ENCODE measurements at places on chromosomes 3 and 15. TPM values are rescaled to one million over a fixed set of nuclear protein-coding genes. Genes with fewer than 3 reads are reported as not detected.

The CHRFAM7A gene
- 7.6 TPM for total RNA-seq

The MINAR1 gene
- total RNA-seq, result 1.3 TPM

The TNFAIP8L3 gene
- 33.3 TPM for total RNA-seq

The MITF gene
- total RNA-seq, result 12.3 TPM

DNA sequence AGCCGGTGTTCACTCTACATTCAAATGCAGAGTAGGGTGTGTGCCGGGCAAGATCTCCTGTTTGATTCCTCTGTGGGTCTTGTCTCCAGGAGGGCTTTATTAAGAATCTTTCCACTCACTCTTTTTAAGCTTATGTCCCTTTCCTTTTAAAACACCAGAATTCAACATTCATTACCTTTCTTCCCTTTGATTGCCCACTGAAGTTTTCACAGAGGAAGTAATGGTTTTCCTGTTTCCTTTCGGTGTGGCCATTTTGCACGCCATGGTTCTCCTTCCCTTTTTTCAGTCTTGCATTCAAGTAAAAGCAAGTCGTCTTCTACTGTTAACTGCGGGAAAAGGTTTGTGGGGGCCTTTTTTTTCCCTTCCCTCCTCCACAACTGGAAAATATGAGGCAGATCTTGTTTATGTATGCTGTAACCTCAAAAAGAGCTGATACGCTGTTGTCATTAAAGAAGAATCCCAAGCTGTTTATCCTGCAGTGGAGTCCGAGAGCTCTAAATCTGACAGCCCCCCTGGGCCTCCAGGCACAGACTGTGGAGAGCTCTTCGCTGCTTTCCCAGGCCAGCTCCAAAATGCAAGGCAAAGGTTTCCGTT, 40.5 kb downstream of the FILIP1L start:
- no peak for DNase-seq

DNA sequence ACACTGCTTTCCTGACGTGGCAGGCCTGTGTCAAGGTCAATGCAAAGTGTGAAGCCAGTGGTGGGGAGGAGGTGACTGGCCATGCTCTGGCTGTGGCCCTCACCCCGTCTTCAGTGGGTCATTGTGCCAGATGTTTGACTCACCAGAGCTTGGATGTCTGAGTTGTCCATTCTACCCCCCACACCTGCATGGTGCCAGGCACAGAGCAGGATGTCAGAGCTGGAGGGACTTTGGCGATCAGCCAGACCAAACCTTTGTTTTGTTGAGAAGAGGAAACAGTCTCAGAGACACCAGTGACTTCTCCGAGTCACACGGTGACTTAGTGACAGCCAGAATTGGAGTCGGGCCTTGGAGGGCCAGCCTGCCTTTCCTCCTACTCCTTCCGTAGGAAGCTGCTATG, 49.5 kb downstream of the SMAD6 start:
- DNase-seq, result no peak

- no peak for DNase-seq
These were observed 155.0 kb downstream of the RSRC1 start for GRCh38 chr3:158264894-158265293.

GRCh38 chr15:65856821-65857455, 12.4 kb upstream of the RAB11A start:
- peak; percentile 32 for DNase-seq

DNA sequence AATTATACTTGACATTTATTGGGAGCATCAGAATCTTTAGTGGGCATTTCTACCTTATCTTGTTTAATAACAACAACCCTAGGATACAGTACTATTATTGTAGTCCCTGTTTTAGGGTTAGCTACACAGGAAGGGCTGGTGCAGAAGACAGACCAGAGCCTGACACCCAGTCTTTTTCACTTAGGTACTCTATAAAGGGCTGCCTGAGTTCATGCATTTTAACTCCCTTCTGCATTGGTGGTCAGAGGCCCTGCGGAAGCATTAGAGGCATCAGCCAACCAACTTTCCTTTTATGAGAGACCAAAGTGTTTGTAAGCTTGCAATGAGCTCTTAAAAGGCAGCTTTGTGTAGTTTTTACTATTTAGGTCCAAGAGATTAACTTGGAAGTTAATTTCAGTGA, 105.4 kb downstream of the PLCL2 start:
- no peak for DNase-seq

- no peak for DNase-seq
These were observed 60.3 kb downstream of the SPG11 start for GRCh38 chr15:44603126-44603525.

DNA sequence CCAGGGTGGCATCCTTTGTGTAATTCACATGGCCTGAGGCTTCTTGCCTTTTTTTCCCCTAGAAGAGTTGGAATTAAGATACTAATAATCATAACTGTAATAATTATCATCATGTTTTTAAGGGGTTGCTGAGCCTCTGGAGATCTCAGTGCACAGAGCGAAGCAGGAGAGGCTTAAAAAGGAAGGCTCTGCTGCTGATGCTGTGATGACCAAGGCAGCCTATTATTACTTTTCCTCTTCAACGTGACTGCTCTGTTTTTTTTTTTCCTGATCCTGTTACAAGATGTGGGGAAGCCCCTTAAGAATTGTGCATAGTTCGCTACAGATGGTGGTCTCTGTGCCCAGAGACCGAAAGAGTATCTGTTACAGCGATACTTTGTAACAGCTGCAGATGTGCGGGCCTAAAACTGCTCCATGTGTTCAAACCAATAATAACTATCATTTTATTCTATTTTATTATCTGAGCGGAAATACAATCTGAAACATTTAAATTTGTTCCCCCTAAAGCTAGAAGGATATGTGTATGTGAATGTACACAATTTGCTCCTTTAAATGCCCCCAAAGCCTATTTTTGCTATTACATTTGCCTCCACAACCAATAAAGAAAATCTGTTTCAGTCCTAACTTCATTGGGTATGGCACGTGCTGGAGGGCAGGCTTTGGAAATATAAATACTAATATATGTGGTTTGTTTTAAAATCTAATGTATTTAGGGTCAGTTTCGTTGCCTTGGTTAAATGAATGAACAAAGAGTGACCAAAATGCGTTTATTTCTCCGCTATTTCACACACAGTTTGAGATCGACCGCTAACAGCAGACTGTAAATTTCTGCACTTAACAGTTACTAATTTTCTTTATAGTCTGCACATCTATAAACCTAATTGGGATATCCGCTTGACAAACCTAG, 4.6 kb downstream of the SHOX2 start:
- DNase-seq, result no peak

DNA sequence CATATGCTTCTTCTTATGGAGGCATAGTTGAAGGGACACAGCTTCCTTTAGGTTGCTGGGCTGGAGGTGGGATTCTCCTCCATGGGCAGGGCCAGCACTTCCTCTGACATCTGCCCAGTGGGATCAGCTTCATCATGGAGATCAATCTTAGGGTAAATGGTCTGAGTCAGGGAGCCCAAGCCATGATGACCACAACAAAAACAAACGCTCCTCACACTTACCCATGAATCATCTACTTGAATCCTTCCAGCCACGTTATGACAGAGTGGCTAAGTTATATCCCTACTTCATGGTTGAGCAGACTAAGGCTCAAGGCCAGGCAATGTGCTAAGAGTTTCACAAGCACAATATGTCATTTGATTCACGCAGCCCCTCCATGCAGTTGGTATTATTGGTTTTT, 87.2 kb upstream of the NMNAT3 start:
- DNase-seq, result no peak

- no peak for DNase-seq
These were observed 128.3 kb upstream of the SAMMSON start for GRCh38 chr3:69871251-69871650.

GRCh38 chr3:183033746-183034145, 53.4 kb upstream of the DCUN1D1 start:
- no peak for DNase-seq

All from thoracic aorta (tissue), 2 donors.